ENCODE measurements at places on chromosomes 16 and 17.
A peak's percentile ranks its signal among the peaks of the same experiment; 100 is the strongest.

- DNase-seq: no peak
- peaks cover 34% of the 10 kb centered on the region for H3K36me3 ChIP-seq
- no peak overlapping the region for H3K4me3 ChIP-seq
- no peaks in the 10 kb centered on the region for H3K27me3 ChIP-seq
- peak overlapping the region; percentile 22 for H3K27ac ChIP-seq
- H3K4me1 ChIP-seq: peaks cover 12% of the 10 kb centered on the region
These were observed 28.2 kb downstream of the FCSK start for GRCh38 chr16:70482624-70483023.

- H3K27me3 ChIP-seq: no peaks in the 10 kb centered on the region
- H3K4me3 ChIP-seq: no peak overlapping the region
- DNase-seq: no peak
- peaks cover 15% of the 10 kb centered on the region for H3K4me1 ChIP-seq
These were observed 36.4 kb downstream of the SNX20 start for GRCh38 chr16:50644729-50645128.

- no peaks in the 10 kb centered on the region for H3K27me3 ChIP-seq
- H3K36me3 ChIP-seq: peaks cover 16% of the 10 kb centered on the region
- H3K27ac ChIP-seq: no peak overlapping the region
- no peak overlapping the region for H3K4me3 ChIP-seq
- peak; percentile 50 for DNase-seq
- peaks cover 19% of the 10 kb centered on the region for H3K4me1 ChIP-seq
These were observed 24.0 kb downstream of the PCTP start for GRCh38 chr17:55774846-55775271.

- DNase-seq: no peak
- H3K27ac ChIP-seq: no peak overlapping the region
- H3K36me3 ChIP-seq: no peaks in the 10 kb centered on the region
- H3K4me1 ChIP-seq: 0 out of 2 replicates have a peak, but pooled peaks cover 5% of the 10 kb centered on the region
These were observed 40.8 kb downstream of the METRNL start for GRCh38 chr17:83119987-83120864.

DNA sequence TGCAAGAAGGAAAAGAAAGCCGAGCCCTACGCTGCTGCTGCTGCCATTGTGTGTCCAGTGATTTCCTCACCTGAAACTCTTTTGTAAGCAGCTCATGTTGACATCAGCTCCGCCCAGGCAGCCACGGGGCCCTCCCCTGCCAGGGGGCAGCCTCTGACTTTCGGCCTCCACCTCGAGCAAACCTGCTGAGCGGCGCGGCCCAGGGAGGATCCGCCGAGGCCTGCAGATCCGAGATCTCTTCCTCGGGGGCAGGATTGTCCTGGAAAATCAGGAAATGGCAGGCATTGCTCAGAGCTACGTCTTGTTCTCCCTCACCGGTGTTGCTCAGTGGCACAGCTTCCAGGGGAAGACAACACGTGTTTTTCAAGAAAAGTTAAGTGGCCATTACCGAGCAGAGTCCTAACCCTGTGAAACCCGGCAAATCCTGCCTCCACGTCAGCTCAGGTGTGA is 35.6 kb upstream of the ZNF750 start:
- peak; percentile 64 for DNase-seq
- H3K36me3 ChIP-seq: peaks cover 14% of the 10 kb centered on the region
- H3K27ac ChIP-seq: peak overlapping the region; percentile 53
- no peaks in the 10 kb centered on the region for H3K27me3 ChIP-seq

DNA sequence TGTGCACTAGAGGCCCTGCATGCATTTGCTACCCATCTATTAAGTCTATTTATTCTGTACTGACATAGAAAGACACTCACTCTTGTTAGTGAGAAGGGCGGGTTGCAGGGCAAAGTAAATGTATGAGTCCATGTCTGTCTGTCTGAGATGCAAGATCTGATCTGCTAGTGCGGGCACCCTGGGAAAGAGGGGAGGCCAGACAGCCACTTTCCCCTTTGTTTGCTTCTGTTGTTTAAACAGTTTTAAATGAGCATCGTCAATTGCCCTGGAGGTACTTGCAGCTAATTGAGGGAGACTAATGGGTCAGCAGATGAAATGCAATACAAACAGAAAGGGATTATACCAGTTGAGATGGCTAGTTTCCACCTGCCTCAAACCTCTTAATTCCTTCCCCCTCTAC is 24.9 kb downstream of the SCNN1G start:
- H3K36me3 ChIP-seq: no peaks in the 10 kb centered on the region
- H3K27me3 ChIP-seq: peaks cover 14% of the 10 kb centered on the region
- H3K4me1 ChIP-seq: no peaks in the 10 kb centered on the region
- no peak overlapping the region for H3K4me3 ChIP-seq

GRCh38 chr17:69179227-69179952 is 37.7 kb upstream of the ABCA6 start:
- no peaks in the 10 kb centered on the region for H3K36me3 ChIP-seq
- no peak for DNase-seq

GRCh38 chr17:43114151-43114552 is 11.0 kb downstream of the BRCA1 start:
- H3K27me3 ChIP-seq: no peaks in the 10 kb centered on the region
- peak; percentile 87 for DNase-seq
- H3K27ac ChIP-seq: peak overlapping the region; percentile 57

DNA sequence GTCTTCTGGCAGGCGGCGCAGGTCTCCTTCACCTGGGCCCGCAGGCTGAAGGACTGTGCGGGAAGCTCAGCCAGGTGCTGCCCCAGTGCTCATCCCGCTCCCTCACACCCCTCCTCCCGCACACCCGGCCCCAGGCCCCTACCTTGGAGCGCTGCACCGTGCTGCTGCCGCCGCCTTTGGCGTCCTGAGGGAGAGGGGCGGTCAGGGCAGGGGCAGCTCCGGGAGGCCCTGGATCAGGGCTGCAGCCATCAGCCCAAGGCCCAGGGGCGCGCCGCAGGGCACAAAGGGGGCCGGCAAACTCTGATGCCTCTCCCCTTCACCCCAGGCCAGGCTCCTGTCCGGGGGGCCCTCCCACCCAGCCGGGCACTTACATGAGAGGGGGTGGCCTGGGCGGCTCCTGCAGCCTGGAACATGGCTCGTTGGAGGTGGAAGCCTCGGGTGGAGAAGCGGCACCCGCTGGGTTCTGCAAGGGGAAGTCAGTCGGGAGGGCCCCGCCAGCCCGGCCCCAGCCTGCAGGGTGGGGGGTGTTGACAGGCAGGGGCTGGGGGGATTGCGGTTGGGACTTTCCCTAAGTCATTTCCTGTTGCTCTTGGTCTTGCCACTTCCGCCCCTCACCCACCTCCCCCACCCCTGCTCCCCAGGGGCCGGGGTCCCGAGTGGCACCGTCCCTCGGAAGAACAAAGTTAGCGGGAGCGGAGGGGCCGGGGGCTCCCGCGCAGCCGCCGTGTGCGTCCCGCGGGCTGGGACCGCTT is 863 bp downstream of the LIMD2 start:
- DNase-seq: peak; percentile 46
- H3K36me3 ChIP-seq: peaks cover 3% of the 10 kb centered on the region
- H3K27me3 ChIP-seq: no peaks in the 10 kb centered on the region
- no peak overlapping the region for H3K27ac ChIP-seq
- peaks cover 18% of the 10 kb centered on the region for H3K4me1 ChIP-seq

- H3K4me1 ChIP-seq: peaks cover 67% of the 10 kb centered on the region
- peaks cover 58% of the 10 kb centered on the region for H3K36me3 ChIP-seq
- no peak overlapping the region for H3K27ac ChIP-seq
These were observed 30.0 kb downstream of the AXIN2 start for GRCh38 chr17:65531256-65532100.

DNA sequence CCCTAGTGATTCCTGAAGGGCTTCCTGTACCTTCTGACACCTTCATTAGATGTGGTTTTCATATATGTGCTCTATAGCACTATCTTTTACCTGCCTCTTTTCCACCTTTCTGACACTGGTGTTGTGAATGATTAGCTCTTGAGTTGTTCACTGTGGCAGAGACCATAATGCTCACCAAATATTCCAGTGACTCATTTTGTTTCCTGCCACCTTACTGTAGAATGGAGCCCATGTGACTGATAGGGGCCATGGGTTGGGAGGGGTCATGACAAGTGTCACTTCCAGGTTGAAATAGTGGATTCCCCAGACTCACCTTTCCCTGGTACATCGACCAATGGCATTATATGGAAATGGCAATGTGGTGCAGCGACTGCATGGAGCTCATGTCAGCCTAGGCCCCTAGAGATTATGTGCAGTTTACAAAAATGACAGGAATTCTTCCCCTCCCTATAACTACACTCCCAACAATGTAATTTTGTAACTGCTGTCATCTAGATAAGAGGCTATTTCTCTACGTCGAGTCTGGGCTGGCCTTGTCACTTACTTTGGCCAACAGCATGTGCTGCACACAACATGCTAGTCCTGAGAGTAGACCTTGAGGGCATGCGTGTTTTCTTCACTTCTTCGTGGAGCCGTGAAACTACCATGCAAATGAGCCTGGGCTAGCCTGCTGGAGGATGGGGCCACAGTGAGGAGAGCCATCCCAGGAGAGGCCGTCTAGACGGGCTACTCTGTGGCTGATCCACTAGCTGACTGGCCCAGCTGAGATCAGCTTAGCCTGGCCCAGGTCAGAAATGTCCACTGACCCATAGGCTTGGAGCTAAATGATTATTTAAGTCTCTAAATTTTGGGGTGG is 409.5 kb downstream of the CA10 start:
- no peaks in the 10 kb centered on the region for H3K4me1 ChIP-seq
- no peak overlapping the region for H3K27ac ChIP-seq
- H3K27me3 ChIP-seq: no peaks in the 10 kb centered on the region
- H3K4me3 ChIP-seq: no peak overlapping the region
- DNase-seq: no peak

DNA sequence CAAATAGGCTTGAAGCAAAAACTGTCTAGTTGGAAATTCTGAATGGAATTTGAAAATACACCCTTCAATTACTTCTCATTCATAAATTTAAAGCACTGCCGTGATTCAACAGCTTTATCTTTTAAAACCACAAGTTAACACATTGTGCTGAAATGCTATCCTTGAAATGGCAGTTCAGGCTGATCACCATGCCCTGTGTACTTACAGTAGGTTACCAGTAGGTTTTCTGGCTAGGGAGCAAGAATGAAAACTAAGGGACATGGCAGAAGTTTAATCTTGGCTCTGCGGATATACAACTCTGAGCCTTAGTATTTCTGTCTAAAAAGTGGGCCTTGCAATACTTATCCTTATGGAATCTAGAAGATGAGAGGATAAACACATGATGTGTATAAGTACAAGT is 28.0 kb downstream of the NXPH3 start:
- no peaks in the 10 kb centered on the region for H3K27me3 ChIP-seq
- H3K36me3 ChIP-seq: peaks cover 26% of the 10 kb centered on the region
- no peak for DNase-seq
- peaks cover 3% of the 10 kb centered on the region for H3K4me1 ChIP-seq
- no peak overlapping the region for H3K27ac ChIP-seq

GRCh38 chr16:83312015-83312717 is 495.6 kb upstream of the HSBP1 start:
- no peaks in the 10 kb centered on the region for H3K4me1 ChIP-seq
- no peak overlapping the region for H3K4me3 ChIP-seq
- DNase-seq: no peak
- H3K27ac ChIP-seq: no peak overlapping the region
- no peaks in the 10 kb centered on the region for H3K36me3 ChIP-seq

DNA sequence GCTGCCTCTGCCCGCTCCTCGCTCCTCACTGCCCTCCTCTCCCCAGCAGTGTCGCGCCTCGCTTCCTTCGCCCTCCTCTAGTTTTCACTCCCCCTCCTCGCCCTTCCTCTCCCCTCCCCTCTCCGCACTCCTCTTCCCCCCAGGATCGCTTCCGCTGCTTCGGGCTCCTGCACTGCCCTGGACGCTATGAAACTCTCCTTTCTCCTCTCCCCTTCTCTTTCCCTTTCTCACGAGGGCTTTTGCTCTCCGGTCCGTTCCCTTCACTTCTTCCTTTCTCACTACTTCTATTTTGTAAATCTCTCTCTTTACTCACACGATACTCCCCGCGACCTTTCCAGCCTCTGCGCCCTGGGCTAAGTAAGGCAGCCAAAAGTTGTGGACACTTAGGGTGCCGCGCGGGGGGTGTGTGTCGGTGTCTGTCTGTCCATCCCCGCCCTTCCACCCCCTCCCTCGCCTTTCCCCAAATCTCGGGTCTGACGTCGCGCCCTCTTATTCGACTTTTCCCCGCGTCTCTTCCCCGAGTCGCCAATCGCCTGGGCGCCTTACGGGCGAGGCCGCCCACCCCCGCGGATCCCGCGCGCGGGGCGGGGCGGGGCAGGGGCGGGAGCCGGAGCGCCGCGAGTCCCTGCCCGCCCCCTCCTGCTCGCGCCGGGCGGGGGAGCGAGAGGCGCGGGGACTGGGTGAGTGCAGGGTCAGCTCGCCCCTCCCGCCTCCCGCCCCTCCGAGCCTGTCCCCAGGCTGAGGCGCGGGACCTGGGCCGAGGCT is at the start of gene IRX3:
Gene IRX3, minus strand, starts transcription at position 422 of the 765 bp plus-strand sequence. CDS start 737 bp downstream, outside the sequence.
- peaks cover 16% of the 10 kb centered on the region for H3K4me1 ChIP-seq
- peak within 1 kb of the TSS; percentile 98 for H3K4me3 ChIP-seq
- DNase-seq: peak; percentile 91
- no peaks in the 10 kb centered on the region for H3K27me3 ChIP-seq
- H3K27ac ChIP-seq: peak within 1 kb of the TSS; percentile 91

GRCh38 chr17:50198026-50198669 is 3.3 kb downstream of the COL1A1 start:
- H3K36me3 ChIP-seq: no peaks in the 10 kb centered on the region
- H3K4me1 ChIP-seq: 0 out of 2 replicates have a peak, but pooled peaks cover 9% of the 10 kb centered on the region
- no peak overlapping the region for H3K27ac ChIP-seq
- H3K27me3 ChIP-seq: peaks cover 12% of the 10 kb centered on the region

GRCh38 chr16:17926866-17927399 is 409.6 kb downstream of the NPIPA8 start:
- no peaks in the 10 kb centered on the region for H3K36me3 ChIP-seq
- no peak overlapping the region for H3K4me3 ChIP-seq
- no peak overlapping the region for H3K27ac ChIP-seq
- DNase-seq: no peak

DNA sequence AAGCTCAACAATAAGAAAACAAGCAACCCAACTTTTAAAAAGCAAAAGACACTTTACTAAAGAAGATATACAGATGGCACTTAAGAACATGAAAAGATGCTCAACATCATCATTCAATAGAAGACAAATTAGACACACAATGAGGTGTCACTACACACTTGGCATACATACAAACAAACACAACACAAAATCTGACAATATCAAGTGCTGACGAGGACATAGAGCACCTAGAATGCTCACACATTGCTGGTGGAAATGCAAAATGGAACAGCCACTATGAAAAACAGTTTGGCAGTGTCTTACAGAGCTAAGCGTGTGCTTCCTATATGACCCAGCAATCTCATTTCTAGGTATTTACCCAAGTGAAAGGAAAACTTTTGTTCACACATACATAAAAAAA is 18.9 kb downstream of the RPRML start:
- DNase-seq: no peak
- no peaks in the 10 kb centered on the region for H3K4me1 ChIP-seq
- H3K27me3 ChIP-seq: no peaks in the 10 kb centered on the region
- no peak overlapping the region for H3K27ac ChIP-seq
- no peak overlapping the region for H3K4me3 ChIP-seq
- H3K36me3 ChIP-seq: peaks cover 7% of the 10 kb centered on the region

Data from HepG2 (cell line).